ENCODE measurements at places on chromosomes 5 and 9.

- DNase-seq: peak; percentile 32
These were observed 2.3 kb downstream of the HAPLN1 start for GRCh38 chr5:83718195-83718825.

DNA sequence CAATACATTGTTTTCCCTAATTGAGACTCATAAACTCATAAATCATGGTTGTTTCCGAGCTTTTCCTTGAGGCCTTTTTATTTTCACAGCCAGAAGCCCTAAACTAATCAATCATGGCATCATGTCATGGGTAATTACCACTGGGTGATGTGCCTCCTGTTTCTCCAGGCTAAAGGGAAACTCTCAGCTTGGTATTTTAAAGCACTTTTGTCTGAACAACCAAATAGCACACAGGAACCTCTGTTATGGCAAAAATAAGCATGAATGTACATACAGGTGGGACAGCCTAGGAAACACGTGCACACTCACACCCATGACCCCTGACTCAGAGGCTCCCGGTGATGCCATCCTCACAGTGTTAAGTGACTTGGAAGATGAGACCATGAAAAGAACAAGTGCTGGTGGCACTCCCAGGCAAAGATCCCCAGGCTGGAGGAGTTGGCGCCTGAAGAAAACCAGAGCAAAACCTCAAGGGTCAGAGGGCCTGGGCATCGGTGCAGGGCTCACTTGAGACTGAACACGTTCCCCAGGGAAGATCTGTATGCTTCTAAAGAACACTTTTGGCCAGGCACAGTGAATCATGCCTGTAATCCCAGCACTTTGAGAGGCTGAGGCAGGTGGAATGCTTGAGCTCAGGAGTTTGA, 154.3 kb downstream of the ROR2 start:
- peak; percentile 61 for DNase-seq

DNA sequence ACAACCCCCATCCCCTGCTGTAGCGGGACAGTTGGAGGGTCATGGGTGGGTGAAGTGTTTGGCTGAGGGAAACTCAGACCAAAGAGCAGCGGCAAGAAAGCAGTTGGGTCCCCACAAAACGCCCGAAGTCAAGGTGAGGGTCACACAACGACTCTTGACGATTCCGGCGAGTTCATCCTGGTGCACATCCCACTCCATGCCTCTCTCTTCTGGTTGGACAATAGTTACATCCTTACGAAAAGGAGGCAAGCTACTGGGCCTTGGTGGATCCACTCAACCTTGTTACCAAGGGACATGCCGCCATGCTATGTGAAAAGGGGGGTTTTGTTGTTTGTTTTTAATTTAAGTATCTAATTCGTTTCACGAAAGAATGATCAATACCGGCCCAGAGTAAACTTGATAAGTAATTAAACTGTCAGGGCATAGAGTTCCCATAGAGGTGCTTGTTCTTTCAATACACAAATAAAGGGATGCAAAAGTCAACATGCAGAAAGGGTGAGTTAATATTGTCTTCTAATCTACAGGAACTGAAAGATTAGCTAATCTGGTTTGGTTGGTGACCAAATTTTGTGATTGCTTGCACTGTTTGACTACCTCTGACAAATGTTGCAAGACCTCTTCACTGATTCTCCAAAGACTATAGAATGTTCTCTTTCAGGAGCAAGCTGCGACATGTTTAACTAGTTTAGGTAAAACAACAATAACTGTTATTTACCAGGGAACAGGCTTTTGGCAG, 732 bp upstream of the SMIM15 start:
- peak; percentile 23 for DNase-seq

- peak; percentile 74 for DNase-seq
These were observed 724 bp downstream of the MACROH2A1 start for GRCh38 chr5:135398160-135398854.

DNA sequence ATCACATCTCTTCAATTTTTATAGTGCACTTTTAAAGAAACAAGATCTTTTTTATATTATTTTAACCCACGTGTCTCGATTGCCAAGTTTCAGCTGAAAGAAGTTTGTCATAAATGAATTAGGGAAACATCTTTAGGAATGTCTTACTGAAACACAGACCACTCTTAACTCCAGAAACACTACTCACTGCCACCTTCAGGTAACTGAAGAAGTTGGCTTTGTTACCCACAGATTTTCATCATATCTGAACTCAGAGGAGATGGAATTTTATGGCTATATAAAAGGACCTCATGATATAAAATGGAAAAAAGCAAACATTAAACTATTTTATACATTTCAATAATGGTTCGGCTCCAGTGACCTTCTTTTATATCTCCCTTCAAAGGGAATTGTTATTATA, 158.0 kb downstream of the SEMA5A start:
- no peak for DNase-seq

GRCh38 chr9:96383165-96383942, at the start of gene SLC35D2:
Gene SLC35D2, minus strand, starts transcription at chr9:96383711. Its CDS starts 77 bp downstream, at chr9:96383634.
- peak; percentile 77 for DNase-seq

- peak; percentile 71 for DNase-seq
These were observed 77.9 kb upstream of the RPS23 start for GRCh38 chr5:82356021-82356420.

DNA sequence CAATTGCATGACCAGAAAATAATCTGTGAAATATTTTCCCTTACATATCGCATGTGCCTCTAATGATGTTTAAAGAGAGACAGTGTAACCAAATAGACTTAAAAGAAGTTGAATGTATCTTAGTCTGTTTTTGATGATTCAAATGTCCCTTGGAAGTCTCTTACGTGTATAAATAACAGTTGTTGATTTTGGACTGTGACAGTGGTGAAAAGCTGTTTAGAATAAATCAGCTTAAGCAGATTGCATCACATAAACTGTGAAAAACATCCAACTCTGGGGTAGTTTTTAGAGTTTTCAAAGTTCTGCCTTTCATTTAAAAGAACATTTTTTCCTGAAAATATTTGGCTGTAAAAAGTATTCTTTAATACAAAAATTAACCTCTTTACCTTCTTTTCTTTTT, 301.1 kb downstream of the PRR16 start:
- DNase-seq: no peak

- DNase-seq: no peak
These were observed 54.2 kb upstream of the NOTCH1 start for GRCh38 chr9:136599811-136600660.

DNA sequence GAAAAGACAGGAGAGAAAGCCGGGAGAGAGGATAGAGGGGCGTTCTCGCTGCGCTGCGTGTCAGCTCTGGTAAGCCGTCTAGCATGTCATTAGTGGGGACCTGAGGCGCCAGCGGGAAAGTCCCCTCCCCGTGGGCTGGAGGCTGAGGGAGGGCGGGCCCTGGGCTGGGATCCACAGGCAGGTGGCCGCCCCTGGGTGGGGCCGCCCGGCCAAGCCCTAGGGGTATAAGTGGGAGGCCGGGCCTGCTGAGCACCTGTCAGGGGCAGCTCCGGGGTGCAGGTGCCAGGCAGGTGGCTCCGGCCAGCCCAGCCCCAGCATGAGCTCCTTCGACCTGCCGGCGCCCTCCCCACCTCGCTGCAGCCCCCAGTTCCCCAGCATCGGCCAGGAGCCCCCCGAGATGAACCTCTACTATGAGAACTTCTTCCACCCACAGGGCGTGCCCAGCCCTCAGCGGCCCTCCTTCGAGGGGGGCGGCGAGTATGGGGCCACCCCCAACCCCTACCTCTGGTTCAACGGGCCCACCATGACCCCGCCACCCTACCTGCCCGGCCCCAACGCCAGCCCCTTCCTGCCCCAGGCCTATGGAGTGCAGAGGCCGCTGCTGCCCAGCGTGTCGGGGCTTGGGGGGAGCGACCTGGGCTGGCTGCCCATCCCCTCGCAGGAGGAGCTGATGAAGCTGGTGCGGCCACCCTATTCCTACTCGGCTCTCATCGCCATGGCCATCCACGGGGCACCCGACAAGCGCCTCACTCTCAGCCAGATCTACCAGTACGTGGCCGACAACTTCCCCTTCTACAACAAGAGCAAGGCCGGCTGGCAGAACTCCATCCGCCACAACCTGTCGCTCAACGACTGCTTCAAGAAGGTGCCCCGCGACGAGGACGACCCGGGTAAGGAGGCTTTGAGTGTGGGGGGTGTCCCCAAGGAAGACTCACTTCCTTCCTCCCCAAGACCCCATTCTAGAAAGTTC, at the start of gene FOXI1:
Gene FOXI1 (plus strand): TSS at position 256 of the 970 bp plus-strand sequence. CDS start 61 bp downstream, at position 317.
- no peak for DNase-seq

DNA sequence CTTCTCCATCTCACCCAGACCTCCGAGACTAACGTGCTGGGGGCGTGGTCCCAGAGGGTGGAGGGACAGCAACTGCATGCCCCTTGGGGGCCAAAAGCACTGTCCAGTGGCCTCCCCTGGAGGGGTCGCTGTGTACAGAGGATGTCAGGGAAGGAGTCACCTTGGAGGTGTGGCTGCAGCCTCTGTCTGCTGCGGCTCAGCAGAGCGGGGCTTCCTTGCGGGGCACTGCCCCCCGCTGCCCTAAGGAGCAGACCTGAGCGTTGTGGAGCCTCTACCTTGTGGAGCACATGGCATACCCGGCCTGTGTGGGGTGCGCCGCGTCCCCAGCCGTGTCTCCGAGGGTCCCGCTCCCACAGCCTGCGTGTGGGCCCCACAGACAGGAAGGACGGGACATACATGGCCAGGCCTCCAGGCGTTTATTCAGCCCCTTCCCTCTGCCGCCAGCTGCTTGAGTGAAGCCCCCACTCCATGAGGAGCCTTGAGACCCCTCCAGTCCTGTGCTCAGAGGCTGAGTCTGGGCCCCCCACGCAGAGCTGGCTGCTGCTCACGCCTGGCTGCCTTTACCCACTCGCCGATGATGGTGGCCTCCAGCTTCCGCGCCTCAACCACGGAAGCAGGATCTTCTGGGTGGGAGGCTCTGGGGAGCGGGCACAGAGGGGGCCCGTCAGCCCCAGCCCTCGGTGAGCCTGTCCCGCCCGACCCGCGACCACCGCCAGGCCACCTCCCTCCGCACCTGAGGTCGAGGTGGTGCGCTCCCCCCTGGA, 4.2 kb downstream of the DPP7 start:
- DNase-seq: no peak

DNA sequence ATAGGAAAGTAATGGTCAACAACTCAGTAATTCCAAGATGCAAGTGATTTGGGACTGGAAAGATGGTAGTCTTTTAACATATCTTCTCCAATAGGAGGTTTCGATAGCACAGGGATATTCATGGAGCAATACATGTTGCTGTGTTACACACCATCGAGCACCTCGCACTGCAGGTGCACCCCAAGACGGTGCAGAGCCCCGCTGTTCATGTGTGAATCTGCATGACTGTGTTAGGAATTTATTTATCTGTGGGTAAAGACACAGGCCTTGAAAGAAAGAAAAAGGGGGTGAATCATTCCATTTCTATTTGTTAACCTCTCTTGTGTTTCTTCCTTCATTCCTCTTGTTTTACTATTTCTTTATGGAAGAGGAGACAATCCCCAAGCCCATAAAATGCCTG, 217.1 kb downstream of the EBF1 start:
- DNase-seq: no peak

- no peak for DNase-seq
These were observed 17.5 kb upstream of the OR13C9 start for GRCh38 chr9:104635456-104635855.

- peak; percentile 66 for DNase-seq
These were observed 26.1 kb upstream of the ANXA2R start for GRCh38 chr5:43065948-43066798.

- DNase-seq: peak; percentile 84
These were observed 23.0 kb upstream of the MTAP start for GRCh38 chr9:21779397-21779796.

GRCh38 chr9:7509576-7510145, 289.9 kb downstream of the DMAC1 start:
- no peak for DNase-seq

DNA sequence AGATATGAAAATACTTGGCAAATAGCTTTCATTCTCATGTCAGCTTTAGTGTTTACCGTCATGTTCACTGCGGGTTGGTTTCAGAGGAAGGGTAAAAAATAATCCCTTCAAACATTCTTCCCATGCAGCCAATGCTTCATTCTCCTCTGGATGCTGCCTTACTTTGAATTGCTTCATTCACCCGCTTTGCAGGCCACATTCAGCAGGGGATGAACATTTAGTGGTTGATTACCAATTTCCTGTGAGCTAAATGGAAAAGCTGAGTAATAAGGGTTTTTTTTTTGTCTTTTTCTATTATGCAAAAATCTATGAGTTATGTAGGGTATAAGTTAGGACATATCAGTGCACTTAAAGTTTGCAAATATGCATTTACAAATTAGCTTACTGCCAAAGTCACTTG, 96.3 kb upstream of the MEF2C start:
- DNase-seq: no peak

DNA sequence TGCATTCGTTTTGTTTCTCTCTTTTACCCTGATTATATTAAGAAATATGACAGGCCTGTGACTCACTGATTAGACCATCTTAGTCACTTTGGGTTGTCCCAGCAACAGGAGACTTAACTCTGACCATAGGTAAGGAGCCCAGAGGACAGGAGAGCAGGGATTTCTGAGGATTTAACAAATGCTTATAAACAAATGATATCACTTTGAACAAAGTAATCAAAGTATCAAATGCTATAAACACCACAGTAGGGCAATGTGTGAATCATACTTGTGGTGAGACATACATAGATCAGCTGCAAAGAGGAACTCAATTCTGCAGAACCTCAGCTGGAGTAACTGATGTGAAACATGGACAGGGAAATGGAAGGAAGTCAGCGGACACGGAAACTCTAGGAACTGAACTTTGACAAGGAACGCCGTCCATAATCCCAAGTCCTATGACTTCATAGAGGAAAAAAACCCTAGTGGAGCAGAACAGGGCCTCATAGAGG, 190.6 kb upstream of the MSX2 start:
- peak; percentile 79 for DNase-seq

DNA sequence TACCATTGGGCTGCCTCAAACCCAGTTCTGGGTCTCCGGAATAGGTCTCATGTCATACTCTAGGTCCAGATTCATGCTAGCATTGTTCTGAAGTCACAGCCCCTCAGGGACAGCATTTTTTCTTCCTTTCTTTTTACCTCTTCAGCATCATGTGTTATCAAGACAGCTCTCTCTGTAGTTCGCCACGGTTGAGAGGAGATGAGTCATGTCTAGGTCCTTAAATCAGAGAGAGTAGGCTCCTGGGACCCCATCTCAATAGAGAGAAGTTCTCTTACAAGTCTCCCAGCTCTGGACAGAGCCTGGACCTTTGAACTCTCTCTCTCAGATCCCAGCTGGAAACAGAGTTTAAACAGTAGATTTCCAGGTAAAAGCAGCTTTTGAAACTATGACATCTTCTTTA, 332.4 kb upstream of the CD180 start:
- DNase-seq: no peak

- no peak for DNase-seq
These were observed 28.2 kb downstream of the CATSPER3 start for GRCh38 chr5:134995850-134996402.

GRCh38 chr9:22307013-22307711, 139.5 kb upstream of the DMRTA1 start:
- no peak for DNase-seq

GRCh38 chr5:82512025-82512424, 233.9 kb upstream of the RPS23 start:
- DNase-seq: no peak

DNA sequence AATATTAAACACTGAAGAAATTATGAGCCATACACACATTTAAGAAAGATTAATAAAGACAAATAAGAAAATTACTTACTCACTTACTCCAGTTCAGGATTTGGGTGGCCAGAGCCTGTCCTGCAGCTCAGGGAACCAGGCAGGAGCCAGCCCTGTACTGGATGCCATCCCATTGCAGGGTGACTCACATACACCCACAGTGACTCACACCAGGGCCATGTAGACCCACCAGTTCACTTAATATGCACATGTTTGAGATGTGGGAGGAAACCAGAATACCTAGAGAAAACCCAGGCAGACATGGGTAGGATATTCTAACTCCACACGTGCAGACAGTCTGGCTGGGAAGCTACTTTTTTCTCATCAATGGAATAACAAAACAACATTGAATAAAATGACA, 49.6 kb upstream of the ADRB2 start:
- peak; percentile 95 for DNase-seq

- DNase-seq: peak; percentile 50
These were observed 219.1 kb downstream of the NDUFS4 start for GRCh38 chr5:53779541-53779981.

Measured in MG63 (cell line).